AG09309 (cell line): ENCODE measurements at places on chromosomes 12 and 14.

- no peak for DNase-seq
Observed at GRCh38 chr12:109968032-109968420, 28.1 kb downstream of the GIT2 start.

DNA sequence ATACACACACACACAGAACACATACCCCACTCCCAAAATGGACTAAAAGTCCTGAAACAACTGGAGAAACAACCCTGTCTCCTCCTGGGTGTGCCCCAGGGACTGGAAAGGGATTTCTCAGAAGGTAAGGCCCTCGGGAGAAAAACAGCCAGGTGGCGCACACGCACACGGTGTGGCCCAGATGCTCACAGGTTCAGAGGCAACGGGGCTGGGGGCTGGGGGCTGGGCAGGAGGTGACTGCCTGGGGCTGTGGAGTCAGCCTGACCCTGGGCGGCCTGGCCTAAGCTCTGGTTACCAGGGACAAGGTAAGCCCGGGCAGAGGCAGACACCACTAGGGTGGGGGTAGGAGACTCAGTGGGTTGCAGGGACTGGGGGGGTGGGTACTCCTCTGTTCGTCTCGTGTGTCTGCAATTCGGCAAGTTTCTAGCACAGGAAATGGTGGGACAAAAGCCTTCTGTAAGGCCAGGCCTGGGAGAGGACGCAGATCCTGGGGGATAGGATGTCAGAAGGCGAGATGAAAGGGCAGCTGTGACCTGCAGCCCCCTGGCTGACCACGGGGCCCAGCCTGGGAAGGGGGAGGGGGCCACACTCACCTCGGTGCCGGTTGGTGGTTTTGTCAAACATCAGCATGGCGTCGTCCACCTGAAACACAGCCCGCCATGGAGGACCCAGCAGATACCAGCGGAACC is 10.4 kb downstream of the MSI1 start:
- no peak for DNase-seq

DNA sequence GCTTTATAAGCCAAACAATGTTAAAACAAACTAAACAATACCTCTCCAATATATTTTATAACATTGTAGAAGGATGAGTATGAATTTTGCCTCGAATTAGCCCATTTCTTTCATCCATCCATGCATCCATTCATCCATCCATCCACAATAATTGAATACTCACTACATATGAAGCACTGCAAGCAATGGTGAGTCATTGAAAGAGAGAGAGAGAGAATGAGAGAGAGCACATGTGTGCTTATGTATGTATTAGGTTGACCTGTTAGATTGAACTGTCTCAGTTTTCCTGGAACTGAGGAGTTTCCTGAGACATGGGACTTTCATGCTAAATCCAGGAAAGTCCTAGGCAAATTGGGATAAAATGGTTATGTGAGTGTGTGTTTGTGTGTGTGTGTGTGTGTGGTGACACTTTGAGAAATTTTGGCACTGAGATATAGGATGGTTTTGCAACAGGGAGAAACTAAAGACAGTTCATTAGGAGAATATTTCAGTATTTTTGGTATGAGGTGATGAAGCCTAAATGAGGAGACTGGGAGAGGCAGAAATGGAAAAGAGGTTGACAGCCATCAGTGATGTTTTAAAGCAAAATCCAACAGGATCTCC is 98.4 kb downstream of the C12orf75 start:
- no peak for DNase-seq

GRCh38 chr12:54588110-54588889 is at the start of gene PPP1R1A:
Gene PPP1R1A (minus strand): TSS chr12:54588659. CDS start chr12:54588488, 171 bp downstream.
- DNase-seq = no peak

- DNase-seq = no peak
Observed at GRCh38 chr12:72214163-72214562, 58.0 kb upstream of the TRHDE start.

GRCh38 chr14:29097476-29097875 is 330.9 kb downstream of the FOXG1 start:
- DNase-seq = no peak

DNA sequence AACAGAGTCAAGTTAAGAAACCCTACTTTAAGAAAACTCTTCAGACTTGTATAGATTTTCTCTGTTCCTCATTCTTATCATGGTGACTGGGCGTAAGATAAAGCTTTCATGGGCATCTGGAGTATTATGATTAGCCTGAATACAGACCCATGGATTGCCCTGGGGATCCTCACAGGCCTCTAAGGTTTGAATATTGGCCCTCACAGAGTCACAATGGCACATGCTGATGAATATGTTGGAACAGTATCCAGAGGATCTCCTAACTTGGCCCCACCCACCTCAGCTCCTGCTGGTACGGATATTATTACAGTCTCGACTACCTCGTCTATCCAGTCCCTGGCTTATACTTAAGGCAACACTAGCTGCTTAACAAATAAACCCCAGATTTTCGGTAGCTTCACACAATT is 8.1 kb downstream of the OSBPL8 start:
- DNase-seq = no peak

- no peak for DNase-seq
Observed at GRCh38 chr12:21971344-21971743, 30.1 kb upstream of the ABCC9 start.

DNA sequence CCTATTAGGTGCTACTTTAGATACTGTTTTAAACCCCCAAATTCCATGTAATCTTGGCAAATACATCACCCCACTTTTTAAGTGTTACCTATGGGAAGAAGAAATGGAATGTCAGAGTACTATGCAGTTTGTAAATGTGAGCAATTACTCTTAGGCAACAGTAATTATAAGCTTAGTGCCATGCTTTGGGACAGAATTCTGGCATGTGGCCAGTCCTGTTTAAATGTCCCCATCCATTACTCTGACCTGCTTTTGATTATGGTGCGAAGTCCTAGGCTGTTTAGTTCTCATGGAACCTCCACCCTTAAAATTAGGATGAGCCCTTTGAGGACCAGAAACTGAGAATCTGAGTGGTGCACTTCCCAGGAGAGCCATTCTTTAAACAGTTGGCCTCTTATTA is 321.4 kb upstream of the RGS6 start:
- no peak for DNase-seq

GRCh38 chr12:76341436-76342030 is 6.7 kb downstream of the BBS10 start:
- no peak for DNase-seq

DNA sequence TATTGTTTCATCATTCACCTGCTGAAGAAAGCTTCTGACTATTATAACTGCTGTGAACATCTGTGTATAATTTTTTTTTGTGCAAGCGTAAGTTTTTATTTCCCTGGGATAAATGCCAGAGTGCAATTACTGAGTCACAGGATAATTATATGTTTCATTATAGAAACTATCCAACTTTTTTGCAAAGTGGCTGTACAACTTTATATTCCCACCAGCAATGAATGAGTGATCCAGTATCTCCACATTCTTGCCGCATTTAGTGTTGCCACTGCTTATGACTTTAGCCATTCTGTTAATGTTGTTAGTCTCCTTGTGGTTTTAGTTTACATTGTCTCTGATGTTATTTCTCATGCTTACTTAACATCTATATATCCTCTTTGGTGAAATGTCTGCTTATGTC is 88.1 kb upstream of the CCDC175 start:
- no peak for DNase-seq

- DNase-seq = no peak
Observed at GRCh38 chr14:82694820-82695219, 1161.2 kb upstream of the SEL1L start.

DNA sequence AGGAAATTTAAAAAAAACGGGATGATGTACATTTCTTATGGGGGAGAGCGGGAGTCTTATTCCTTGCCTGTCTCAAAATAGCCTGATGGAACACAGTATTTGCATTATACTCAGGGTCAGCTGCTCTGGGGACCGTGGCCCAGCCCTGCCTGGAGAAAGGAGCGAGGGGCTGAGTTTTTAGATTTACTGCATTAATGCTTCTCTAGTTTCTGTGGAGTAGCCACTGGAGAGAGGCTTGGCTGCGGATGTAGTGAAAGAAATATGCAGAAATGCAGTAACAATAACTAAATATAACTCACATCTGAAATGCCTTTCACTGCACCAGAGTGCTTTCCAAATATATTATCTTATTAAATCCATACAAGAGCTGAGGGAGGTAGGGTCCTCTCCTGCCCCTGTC is 87.6 kb upstream of the MAP1LC3B2 start:
- no peak for DNase-seq

GRCh38 chr12:79331870-79332269 is 358.9 kb downstream of the PAWR start:
- peak; percentile 14 for DNase-seq

GRCh38 chr12:19397534-19397933 is 41.8 kb upstream of the AEBP2 start:
- DNase-seq = no peak

DNA sequence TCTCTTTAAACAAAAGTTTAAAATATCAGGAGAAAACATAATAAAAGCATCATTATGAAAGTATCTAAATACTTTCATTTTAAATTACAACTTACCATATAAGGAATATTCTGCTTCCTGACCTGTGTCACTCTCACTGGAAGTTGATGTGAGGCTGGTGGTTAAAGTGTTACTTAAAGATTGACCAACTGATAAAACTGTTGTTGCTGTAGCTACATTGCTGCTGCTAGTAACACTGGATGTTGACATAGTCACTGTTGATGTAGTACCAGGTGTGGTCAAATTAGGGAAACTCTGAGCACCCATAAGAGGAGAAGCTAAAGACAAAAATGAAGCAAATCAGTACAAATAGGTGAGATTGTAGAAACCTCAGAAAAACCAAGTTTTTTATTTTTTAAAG is 79.9 kb downstream of the HECTD1 start:
- DNase-seq = no peak

DNA sequence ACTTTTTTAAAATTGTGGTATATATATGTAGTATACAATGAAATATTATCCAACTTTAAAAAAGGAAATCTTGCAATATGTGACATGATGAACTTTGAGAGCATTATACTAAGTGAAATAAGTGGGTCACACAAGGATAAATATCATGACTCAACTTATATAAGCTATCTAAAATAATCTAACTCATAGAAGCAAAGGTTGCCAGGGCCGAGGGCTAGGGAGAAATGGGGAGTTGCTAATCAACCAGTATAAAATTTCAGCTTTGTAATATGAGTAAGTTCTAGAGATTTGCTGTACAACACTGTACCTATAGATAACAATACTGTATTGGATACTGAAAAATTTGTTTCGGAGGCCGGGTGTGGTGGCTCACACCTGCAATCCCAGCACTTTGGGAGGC is 38.5 kb downstream of the TAOK3 start:
- no peak for DNase-seq

DNA sequence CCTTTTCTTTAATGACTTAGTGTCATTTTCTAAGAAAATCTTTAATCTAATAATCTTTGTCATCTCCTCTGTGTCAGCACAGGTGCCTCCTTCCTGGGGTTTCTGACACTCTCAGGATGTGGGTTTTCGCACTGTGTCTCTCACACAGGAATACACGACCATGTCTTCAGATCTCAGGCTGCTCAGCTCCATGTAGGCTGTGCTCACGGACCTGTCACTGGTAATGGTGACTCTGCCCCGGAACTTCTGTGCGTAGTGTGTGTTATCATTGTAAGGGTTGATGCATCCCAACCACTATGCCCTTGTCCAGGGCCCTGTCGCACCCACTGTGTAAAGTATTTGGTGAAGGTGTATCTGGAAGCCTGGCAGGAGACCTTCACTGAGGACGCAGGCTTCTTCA is 647.8 kb downstream of the TMEM121 start:
- no peak for DNase-seq

GRCh38 chr14:68271913-68272391 is 452.4 kb downstream of the RAD51B start:
- no peak for DNase-seq
